ENCODE measurements at places on chromosomes 5 and 9. TPM values are rescaled to one million over a fixed set of nuclear protein-coding genes. Genes with fewer than 3 reads are reported as not detected.

- DNase-seq: no peak
Observed at GRCh38 chr9:86846656-86847055, 100.7 kb downstream of the GAS1 start.

- no peak for DNase-seq
Observed at GRCh38 chr5:139164020-139164419, 34.1 kb downstream of the SIL1 start.

GRCh38 chr5:150671509-150672236 lies 10.6 kb downstream of the MYOZ3 start:
- no peak for DNase-seq

GRCh38 chr9:107929443-107929842 lies 439.9 kb upstream of the KLF4 start:
- DNase-seq: peak; percentile 54

DNA sequence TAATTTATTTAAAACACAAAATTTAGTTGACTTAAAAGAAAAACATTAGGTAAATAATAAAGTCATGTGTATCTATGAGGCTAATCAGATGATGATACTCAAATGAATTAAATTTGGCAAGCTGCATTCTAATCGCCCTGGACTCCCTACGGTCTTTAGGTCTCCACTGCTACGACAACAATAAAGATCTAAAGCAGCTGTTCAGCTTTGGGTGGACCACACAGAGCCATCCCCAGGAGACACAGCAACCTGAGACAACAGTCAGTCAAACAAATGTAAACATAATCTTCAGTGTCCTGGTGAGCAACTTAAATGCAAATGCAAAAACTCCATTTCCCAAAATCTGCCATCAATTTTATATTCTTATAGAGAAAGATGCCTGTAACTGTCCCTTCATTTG lies 65.5 kb downstream of the MCTP1 start:
- no peak for DNase-seq

- DNase-seq: no peak
Observed at GRCh38 chr5:36755920-36756488, 120.6 kb upstream of the NIPBL start.

SLC34A3 gene
- not detected for total RNA-seq

ERGIC1 gene
- total RNA-seq: 71.2 TPM

FOXI1 gene
- total RNA-seq: not detected

DPP7 gene
- 91.4 TPM for total RNA-seq
